Cardiac septum (tissue), 1 donor: ENCODE measurements at places on chromosomes 16 and 17.
A peak's percentile ranks its signal among the peaks of the same experiment; 100 is the strongest.

DNA sequence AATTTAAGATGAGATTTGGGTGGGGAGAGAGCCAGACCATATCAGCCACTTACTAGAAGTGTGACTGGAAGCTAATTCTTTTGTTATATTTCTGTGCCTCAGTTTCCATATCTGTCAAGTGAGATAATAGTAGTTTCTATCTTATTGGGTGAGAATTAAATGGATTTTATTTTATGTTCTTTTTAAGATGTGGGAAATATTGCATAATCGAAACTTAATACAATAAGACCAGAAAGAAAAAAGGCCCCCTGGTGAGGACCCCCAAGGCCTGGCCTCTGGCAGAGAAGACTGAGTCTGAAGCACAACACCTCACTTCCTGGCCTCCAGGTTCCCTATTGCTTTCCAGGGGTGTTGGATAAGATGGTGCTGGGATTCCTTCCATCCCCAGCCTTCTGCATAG, 13.7 kb downstream of the PLCG2 start:
- no peak for DNase-seq

GRCh38 chr16:73020409-73020884, 27.5 kb downstream of the ZFHX3 start:
- DNase-seq: peak; percentile 82

DNA sequence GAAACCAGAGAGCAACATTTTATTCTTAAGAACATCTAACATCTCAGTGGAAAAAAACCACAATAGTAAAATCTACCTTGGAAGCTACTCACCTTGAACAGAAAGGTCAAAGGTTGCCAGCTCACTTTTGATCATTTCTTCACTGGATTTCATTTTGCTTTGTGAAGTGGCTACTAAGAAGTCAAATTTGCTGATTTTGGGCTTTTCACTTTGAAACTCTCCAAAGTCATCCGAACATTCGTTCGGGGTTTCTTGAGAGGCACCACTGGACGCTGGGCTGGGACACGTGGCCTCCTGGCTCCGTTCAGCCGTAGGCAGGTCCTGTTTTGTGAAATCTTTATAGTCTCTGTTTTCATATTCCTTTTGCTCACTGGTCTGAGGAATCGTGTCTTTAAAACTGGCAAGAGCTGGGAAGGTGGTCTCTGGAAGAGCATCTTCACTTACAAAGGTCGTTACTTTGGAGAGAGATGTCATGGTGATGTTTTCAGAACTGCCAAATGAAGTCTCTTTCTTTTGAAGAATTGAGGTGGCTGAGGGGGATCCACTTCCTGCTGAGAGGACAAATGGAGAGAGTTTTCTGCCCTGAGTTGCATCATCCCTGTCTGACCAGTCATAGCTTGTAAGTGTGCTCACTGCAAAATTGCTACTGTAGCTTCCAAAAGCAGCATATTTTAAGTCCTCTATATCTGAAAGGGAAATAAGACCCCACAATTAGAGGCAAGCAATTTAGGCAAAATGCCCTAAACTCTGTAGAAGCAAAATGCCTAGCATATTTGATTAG, 52.4 kb downstream of the DUSP14 start:
- DNase-seq: no peak

DNA sequence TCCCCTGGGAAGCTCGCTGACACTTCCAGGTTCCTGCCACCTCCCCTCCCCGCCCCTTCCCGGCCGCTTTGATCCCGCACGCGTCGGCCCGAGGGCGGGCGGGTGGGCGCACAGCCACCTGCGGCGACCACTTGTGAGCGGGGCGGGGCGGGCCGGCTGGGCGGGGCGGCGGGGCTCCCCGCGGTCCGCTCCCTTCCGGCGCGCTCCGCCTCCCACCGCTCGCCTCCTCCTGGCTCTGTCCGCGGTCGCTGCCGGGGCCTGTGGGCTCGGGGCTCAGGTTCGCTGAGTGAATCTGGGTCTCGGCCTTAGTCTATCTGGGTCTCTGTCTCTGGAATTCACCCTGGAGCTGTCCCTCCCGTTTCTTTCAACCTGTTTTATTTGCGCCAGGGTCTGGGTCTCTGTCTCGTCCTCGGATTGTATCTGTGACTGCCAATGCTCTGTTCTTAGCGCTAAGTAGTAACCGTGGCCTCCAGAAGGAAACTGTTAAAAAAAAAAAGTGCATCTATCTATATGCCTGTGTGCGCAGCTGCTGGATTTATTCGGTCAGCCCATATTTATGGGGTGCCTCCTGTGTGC, 2.7 kb upstream of the HES7 start:
- DNase-seq: peak; percentile 81

- peak; percentile 83 for DNase-seq
These were observed 18.6 kb downstream of the GRIN2C start for GRCh38 chr17:74840989-74841666.

GRCh38 chr16:89113661-89114060, 20.0 kb downstream of the ACSF3 start:
- no peak for DNase-seq

- peak; percentile 63 for DNase-seq
These were observed 81.1 kb downstream of the MRC2 start for GRCh38 chr17:62708587-62708986.

DNA sequence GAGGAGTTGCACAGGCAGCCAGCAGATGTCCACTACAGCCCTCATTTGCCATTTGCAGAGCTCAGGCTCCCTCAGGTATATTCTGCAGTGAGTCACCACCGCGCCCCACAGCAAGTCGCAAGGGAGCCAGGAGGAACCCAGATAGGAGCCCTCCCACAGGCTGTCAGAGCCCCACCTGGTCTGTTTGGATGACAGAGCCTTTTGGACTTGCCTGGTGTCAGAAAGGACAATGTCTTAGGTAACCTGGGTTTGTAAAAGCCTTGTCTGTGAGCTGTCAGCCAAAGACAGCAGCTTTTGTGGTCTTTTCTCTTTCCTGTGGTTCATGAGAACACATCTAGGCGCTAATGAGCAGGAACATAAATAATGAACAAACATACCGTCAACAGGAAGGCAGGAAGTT, 70.9 kb downstream of the GNAO1 start:
- no peak for DNase-seq

DNA sequence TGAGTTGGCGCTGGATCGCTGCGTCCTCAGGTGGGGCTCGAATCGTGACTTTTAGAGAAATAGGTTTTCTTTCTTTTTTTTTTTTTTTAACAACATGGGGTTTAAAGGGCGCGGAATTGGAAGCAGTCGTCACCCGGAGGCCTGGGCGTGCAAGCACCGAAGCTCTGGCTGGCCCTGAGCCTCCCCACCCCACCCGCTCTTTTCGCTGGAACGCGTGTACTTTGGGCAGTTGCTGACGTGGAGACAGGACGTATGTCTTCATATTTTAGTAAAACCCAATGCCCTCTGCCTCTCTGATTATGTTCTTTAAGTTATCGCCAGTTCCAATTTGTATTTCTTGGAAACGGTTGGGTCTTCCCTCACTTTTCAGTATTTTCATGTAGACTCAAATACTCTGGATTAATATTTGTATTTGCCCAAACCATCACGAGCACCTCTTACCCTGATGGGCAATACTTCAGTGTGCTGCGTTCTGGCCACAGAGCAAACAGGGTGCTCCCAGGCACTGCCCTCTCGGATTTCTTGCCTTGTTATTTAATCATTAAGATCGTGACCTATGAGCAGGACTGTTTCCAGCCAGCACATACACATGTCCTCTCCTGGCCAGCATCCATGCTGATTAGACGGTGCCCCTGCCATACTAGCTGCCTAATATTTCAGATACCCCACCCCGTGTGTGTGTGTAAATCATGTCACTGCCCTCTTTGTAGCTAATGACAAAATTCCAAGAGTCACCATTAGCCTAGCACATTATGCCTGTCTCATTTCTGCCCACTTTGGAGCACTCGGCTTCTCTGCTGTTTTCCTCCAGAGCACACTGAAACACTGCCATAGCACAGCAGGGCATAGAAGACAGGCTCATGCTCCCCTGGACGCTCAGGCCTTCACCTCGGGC, 805 bp upstream of the C16orf95 start:
- no peak for DNase-seq

GRCh38 chr17:7356072-7356549, 1.2 kb downstream of the TMEM95 start:
- peak; percentile 90 for DNase-seq

- DNase-seq: no peak
These were observed 9.8 kb upstream of the NR1D1 start for GRCh38 chr17:40110026-40110845.

- no peak for DNase-seq
These were observed 26.6 kb downstream of the BCO1 start for GRCh38 chr16:81265052-81265451.

DNA sequence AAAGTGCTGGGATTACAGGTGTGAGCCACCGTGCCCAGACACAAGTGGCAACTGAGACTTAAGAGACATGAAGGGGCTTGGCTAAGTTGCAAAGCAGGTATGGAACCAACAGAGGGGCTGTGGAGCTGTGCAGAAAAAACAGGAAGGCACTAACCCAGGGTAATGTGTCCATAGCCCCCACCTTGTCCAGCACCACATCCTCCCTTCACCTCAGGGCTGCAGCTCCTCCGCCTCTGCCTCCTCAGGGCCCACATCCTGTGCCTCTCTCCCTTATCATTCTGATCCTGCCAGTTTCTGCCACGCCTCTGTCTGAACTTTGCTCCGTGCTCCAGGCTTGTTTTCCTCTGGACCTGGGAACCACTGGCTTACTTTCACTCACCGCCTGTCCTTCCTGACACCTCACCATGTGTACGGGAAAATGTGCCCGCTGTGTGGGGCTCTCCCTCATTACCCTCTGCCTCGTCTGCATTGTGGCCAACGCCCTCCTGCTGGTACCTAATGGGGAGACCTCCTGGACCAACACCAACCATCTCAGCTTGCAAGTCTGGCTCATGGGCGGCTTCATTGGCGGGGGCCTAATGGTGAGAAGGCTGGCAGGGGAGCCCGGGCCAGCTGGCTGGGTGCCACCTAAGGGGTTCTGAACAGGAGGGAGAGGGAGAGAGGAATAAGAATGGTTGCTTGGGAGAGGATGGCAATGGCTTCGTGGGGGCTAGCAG, at the start of gene TM4SF5:
TM4SF5 (plus strand) TSS at position 368 of the 716 bp plus-strand sequence; CDS start at position 405, 37 bp downstream.
- no peak for DNase-seq

DNA sequence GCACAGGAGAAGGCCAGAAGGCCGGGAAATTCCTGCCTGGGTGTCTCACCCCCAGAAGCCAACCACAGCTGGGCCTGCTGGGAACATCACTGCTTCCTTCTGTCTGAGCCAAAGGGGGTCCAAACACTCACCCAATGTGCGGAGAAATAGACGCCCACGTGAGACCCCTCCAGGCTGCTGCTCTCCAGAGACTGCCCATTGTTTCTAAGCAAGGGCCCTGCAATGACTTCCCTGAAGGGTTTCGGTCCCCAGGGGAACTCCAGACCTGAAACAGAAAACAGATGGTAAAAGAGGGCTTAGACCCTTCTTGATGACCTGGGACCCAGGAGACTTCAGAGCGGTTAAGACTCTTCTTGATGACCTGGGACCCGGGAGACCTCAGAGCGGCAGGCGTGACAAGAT, 41.3 kb downstream of the MRM3 start:
- no peak for DNase-seq

GRCh38 chr16:78490847-78491246, 391.4 kb downstream of the WWOX start:
- DNase-seq: no peak

GRCh38 chr17:81519284-81520020, 6.9 kb upstream of the ACTG1 start:
- peak; percentile 77 for DNase-seq

GRCh38 chr16:76932541-76933211, 258.3 kb upstream of the MON1B start:
- DNase-seq: no peak

DNA sequence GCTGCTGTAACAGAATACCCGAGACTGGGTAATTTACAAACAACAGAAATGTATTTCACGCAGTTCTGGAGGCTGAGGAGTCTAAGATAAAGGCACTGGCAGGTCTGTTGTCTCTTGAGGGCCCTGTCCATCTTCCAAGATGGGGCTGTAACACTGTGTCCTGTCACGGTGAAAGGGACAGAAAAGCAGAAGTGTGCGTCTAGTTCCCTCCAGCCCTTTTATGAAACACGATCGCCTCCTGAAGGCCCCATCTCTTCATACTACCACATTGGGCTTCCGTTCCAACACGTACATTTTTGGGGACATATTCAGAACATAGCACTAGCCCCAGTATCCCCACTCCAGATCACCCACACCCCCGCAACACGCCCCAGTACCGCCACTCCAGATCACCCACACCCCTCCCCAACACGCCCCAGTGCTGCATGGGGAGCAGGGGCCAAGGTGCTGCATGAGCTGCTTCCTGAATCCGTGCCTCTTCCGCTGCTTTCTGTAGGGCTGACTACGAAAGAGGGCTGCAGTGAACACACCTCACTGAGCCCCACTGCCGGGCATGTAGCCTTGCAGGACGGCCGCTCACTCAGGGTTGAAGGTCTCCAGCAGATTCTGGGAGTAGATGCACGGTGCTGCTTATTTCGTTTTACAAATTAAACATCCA, 91.9 kb downstream of the RPTOR start:
- DNase-seq: no peak

DNA sequence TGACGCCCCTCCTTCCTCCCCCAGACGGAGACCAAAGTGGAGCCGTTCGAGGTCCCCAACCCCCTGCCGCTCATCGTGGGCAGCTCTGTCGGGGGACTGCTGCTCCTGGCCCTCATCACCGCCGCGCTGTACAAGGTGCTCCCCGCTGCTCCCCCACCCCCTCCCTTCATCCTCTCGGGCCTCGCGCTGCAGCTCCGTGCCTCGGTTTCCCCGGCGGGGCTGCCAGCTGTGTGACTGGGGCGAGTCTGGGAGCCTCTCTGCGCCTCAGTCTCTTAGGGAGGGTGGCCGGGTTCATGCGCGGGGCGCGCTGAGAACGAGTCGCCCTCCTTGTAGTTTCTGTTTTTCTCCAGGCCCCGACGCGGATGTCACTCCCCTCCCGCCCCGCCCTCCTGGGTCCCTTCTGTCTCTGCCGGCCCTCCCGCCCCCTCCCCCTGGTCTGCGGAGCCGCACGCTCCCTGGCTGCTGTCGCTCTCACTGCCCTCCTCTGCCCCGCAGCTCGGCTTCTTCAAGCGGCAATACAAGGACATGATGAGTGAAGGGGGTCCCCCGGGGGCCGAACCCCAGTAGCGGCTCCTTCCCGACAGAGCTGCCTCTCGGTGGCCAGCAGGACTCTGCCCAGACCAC, 23.7 kb upstream of the ITGAX start:
- DNase-seq: no peak

DNA sequence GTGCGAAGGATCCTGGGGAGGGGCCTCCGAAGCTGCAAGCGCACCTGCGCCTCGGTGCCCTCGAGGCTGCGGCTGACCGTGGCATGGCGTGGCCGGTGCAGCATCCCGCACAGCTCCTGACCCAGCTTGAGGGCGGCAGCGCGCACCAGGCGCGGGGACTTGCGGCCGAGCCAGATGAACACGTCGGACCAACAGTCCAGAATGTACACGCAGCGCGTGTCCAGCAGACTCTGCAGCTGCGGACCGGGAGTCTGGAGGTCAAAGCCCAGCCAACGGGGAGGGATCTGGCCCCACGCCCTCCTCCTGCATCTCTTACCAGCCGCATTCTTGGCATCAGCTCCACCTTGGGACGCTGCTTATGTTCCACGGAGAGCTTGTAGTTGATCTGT, 10.9 kb downstream of the FLII start:
- no peak for DNase-seq
